Activated naive CD8-positive, alpha-beta T cell treated with anti-CD3 and anti-CD28 coated beads, Interleukin-2, amount 50 U/mL, for 16 hours (primary cell): ENCODE measurements at places on chromosomes 7 and 10.
A peak's percentile ranks its signal among the peaks of the same experiment; 100 is the strongest.

- DNase-seq = no peak
These were observed 94.3 kb downstream of the IPMK start for GRCh38 chr10:58173391-58173790.

GRCh38 chr10:14456870-14457266 is 126.1 kb upstream of the FRMD4A start:
- DNase-seq = no peak

DNA sequence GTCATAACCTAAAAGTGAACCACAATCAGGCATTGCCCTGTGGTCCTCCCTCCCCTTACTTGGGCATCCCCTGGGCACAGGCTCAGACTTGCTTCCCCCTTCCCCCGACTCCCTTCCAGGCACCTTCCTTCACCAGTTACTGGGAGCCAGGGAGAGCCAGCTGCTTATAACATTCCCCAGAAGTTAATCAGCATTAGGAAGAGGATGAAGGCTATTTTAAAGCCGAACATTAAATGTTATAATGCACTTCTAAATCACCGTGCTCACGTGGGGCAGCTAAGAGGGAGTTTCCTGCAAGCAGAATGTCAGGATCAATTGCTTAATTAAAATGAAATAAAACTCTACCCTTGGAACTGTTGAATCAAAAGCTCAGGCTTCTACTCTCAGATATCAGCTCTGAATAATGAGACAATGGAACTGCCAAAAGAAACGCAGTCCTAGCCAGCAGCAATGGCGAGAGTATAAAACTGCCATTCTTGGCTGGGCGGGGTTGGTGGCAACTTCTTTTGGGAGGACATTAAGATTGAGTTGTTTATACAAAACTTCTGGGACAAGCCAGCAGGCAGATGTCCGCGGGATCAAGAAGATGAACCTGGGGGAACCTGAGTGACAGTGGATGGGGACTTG is 169.5 kb downstream of the FANK1 start:
- DNase-seq = no peak

DNA sequence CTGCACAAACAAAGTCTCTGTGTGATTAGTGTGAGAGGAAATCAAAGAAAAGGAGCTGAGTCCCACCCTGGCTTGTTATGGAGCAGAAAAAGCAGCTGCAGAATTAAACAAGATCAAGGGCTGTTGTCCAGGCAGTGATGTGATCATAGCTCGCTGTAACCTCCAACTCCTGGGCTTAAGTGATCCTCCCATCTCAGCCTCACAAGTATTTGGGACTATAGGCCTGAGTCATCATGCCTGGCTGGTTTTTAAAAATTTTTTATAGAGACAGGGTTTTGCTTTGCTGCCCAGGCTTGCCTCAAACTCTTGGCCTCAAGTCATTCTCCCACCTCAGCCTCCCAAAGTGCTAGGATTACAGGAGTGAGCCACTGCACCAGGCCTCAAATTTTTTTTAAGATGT is 88.9 kb downstream of the IPMK start:
- DNase-seq = no peak

- DNase-seq = no peak
These were observed 32.9 kb upstream of the SLF2 start for GRCh38 chr10:100879741-100880360.

GRCh38 chr7:108017776-108018151 is 14.8 kb upstream of the LAMB1 start:
- DNase-seq = no peak

- no peak for DNase-seq
These were observed 22.9 kb downstream of the IKZF1 start for GRCh38 chr7:50327443-50327842.

- no peak for DNase-seq
These were observed 5.9 kb upstream of the INHBA start for GRCh38 chr7:41708581-41709358.

DNA sequence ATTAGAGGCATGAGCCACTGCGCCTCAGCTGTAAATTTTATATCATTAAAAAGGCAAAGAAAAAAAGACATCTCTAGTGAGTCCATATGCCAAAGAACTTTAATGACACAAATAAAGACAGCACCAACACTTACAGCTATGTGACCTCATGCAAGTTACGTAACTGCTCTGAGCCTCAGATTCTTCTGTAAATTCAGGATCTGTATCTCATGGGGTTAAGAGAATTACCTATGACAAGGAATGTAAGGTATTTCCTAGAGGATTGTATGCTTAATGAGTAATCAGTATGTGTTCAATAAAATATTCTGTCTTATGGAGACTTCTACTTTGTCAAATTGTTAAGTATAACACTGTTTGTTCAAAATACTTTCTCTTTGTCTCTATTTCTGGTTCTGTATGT is 274.0 kb upstream of the GLI3 start:
- DNase-seq = no peak

- DNase-seq = no peak
These were observed 48.7 kb downstream of the C1GALT1 start for GRCh38 chr7:7231000-7231399.

GRCh38 chr7:127755965-127756364 is 104.0 kb downstream of the SND1 start:
- no peak for DNase-seq

DNA sequence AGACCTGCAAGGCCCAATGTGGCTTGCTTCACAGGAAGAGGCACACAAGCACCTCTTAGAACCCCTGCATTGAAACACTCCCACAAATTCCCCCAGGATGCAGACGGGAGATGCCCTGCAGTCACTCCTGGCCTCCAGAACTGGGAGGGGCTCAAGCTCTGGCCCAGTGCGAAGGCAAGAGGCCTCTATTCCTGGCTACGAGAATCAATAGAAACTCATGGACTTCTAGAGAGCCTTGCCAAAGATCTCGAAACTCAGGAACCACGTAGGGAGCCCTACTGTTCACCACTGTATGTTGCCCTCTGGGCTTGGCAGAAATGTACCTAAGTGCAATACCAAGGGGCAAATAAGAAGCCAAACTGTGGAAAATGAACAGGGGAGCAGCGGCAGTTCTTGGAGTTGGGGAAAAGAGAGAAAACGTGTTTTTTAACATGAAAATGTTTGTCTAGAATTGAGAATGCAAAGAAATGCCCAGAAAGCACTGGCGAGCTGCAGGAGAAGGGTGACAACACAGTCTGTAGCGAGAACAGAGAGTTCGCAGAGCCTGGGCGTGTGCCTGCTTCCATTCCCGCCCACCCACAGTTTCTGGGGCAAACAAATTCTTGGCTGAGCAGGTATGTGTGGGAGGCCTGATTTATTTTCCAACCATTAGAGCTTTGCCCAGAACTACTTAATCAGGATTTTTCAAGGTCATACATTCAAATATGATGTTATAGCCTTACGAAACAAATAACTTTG is 260.5 kb upstream of the KLF14 start:
- DNase-seq = no peak

DNA sequence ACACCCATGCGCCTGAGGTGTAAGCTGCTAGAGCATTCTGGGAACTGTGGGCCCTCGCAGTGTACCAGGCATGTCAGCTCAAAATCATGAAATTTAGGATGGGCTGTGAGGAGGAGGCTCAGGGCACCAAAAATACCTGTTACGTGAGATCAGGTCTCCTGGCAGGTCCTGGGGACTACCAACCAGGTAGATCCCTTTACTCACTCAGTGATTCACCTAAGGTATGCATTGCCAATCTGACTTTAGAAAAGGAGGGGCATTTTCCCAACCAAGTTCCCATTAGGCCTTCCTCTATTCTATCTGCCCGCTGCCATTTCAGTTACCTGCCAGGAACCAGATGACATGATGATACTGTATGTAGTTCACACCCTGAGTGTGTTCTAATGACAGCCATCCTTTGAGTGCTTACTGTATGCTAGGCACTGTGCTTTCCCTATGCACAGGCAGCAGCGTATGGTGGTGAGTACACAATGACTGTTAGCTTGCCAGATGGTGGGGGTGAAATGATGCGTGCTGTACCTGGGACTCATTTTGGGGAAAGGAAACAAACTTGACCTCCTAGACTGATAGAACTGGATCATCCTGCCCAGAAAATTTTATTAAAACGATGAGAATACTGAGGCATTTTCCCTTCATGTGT is 62.0 kb downstream of the CFAP58 start:
- DNase-seq = no peak

GRCh38 chr10:87585565-87586514 is 73.8 kb upstream of the PAPSS2 start:
- no peak for DNase-seq

DNA sequence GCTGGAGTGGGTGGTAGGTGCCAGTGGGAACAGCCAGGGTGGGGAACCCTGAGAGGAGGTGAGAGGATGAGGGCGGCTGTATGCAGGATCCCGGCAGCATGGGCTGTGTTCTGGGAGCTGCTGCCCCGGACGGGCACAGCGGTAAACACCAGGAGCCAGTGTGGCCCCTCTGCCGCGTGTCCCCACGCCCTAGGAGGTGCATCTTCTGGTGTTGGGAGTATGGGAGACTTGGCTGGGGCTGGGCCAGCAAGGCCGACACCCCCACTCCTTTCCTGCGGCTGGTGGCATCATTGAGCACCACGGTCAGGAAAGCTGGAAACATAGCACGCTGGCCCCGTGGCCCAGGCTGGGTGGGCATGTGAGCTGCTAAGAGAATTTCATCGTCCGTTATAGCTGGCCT is 24.4 kb upstream of the JAKMIP3 start:
- no peak for DNase-seq

DNA sequence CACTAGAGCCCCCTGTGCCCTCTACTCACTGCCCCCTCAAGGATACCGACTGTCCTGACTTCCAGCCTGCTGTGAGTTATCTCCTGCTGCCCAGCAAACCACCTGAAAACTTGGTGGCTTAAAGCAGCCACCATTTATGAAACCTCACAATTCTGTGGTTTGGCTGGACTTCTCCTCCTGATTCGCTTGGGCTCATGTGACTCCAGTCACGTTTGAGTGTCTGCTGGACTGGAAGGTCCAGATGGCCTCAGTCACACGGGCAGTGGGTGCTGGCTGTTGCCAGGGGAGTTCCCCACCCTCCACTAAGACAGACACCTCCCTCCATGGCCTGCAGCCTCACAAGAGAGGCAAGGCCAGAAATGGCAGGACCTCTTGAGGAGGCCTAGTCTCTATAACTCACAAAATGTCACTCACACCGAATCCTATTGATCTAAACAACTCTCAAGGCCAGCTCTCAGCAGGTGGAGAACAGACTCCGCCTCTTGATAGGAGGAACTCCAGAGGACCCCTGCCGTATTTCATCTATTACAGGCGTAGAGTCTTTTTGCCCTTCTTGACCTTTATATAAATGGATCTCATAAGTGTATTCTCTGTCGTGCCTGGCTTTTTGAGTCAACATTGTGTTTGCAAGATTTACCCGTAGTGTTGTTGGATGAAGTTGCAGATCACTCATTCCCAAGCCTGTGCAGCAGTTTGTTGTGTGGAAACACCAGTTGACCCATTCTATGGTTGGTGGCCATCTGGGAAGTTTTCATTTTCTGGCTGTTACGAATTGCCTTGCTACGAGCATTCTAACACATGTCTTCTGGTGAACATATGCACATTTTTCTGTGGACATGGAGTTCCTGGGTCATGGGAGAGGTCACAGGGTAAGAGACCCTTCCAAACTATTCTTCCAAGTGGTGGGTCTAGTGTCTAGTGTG is 48.3 kb downstream of the ZMIZ1 start:
- no peak for DNase-seq

DNA sequence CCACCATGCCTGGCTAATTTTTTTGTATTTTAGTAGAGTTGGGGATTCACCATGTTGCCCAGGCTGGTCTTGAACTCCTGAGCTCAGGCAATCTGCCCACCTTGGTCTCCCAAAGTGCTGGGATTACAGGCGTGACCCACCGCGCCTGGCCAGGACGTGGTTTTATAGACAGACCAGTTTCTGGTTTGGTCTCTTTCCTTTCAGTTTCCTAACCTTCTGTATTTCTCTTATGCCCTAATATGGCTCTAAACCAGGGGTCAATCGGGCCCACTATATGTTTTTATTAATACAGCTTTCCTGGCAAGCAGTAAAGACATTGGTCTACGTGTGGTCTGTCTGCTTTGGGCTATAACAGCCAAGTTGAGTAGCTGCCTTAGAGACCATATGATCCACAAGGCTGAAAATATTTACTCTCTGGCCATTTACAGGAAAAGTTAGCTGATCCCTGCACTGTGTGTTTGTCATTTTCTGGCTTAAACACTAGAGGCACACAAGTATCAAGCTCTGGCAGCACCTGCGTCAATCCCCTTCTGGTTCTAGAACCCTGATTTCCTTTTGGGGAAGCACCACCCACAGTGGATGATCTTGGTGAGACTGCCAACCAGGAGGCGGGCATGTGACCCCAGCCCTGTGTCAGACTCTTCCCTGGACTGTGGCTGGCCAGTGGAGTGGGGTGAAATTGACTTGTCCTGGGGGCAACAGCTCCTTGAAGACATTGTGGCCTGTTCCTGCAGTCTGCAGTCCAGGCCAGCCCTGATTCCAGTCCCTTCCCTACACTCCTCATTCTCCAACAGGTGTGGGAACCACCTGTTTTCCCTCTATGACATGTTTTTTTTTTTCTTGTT is 497.2 kb downstream of the PLXNA4 start:
- DNase-seq = no peak

GRCh38 chr10:125221716-125222115 is 61.4 kb upstream of the CTBP2 start:
- DNase-seq = no peak

DNA sequence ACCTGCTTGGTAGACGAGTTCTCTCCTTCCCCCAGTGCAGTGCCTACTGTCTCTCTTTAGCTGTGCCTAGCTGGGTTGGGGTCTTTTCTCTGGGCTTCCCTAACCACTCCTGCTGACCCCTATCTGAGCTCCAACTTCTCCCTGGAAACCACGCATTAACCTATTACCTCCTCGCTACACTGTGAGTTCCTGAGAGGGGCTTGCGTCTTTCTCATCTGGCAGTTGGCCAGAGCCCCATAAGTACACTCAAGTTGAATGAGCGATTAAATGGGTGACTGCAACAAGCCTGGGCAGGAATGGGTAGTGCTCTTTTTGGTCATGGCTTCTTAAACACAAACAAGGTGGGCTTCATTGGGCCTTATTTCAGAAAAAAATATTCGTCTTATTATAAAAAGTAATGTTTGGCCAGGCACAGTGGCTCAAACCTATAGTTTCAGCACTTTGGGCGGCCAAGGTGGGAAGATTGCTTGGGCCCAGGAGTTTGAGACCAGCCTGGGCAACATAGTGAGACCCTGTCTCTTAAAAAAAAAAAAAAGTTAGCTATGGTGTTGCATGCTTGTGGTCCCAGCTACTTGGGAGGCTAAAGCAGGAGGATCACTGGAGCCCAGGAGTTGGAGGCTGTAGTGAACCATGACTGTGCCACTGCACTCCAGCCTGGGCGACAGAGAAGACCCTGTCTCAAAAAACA is 41.4 kb downstream of the SYPL1 start:
- no peak for DNase-seq

GRCh38 chr7:157981778-157982177 is 605.8 kb downstream of the PTPRN2 start:
- DNase-seq = no peak

GRCh38 chr10:97210543-97210960 is 24.8 kb upstream of the SLIT1 start:
- peak; percentile 54 for DNase-seq

DNA sequence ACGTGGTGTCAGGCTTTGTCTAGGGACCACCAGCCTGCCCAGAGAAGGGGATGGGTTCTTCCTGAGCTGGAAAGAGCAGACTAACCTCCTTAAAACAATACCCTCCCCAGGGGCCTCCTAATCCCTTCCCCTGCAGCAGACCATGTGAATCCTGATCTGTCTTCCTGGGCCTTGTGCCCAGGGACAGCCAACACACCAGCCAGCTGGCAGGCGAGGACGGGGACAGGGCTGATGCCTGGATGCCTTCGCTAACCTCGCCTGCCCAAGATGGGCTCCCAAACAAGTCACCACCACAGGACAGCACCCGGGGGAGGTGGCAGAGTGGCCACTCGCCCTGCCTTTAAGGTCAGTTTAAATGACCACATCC is 17.6 kb downstream of the PODXL start:
- DNase-seq = no peak
